ENCODE measurements at places on chromosomes 6 and 20.

DNA sequence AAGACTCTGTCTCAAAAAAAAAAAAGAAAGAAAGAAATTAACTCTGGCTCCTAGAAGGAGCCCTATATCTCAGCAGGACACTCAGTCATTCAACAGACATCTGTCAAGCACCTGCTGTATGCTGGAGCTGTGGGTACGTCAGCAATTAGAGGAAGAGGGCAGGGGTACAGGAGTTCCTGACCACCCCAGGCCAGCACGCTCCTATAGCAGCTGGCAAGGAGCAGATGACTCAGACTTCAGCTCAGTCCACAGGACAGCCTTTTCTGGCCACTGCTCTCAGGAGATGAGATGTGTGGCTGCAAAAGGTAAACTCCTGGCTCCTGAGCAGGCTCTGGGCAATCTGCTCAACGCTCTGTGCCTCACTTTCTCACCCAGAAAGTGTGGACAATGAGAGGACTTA is 1.7 kb upstream of the RTEL1 start:
- no peak for DNase-seq

GRCh38 chr20:11849976-11850670 is 67.6 kb upstream of the BTBD3 start:
- DNase-seq = no peak

GRCh38 chr6:122722746-122723145 is 56.8 kb upstream of the FABP7 start:
- DNase-seq = no peak

GRCh38 chr20:8981482-8981881 is 87.4 kb upstream of the PLCB4 start:
- DNase-seq = no peak

GRCh38 chr20:8148501-8148900 is 16.4 kb downstream of the PLCB1 start:
- no peak for DNase-seq

DNA sequence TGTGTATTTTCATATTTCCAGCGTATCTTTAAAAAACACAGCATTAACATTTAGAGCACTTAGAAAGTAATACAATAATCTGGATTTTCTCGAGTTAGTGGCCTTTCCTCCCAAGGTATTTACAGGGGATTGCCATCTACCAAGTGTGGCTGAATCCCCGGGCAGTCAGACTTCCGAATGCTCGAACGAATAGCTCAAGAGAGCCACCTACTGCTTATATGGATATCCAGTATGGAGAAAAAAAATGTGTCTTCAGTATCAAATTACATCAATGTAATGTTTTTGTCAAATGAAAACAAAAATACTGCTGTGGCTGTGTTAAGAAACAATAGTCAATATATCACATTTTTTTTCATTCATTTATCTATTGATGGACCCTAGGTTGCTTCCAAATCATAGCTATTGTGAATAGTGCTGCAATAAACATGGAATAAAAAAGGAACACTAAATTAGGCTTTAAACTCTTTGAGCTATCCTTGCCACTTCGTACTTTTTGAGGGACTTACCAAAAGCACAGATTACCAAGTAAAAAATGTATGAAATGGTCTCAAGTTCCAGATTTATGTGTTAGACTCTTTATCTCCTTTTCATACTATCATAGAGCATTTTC is 654.5 kb upstream of the PTCHD4 start:
- DNase-seq = peak; percentile 58

DNA sequence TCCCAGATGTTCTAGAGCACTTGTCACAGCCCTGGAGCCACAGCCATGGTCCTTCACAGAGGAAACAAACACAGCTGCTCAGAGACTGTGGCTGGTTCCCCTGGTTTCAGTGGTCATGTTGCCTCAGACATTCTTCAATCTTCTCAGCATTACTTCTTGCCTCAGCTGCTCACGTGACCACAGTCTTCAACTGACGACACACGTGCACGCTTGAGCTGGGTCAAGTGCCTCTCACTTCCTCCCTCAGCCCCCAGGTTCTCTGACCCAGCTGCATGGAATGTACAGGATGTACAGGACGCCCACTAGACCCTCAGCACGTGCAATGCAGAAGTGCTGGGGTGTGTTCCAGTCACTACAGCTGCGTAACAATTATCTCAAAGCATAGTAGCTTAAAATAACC is 159.8 kb upstream of the GGTLC1 start:
- DNase-seq = no peak

DNA sequence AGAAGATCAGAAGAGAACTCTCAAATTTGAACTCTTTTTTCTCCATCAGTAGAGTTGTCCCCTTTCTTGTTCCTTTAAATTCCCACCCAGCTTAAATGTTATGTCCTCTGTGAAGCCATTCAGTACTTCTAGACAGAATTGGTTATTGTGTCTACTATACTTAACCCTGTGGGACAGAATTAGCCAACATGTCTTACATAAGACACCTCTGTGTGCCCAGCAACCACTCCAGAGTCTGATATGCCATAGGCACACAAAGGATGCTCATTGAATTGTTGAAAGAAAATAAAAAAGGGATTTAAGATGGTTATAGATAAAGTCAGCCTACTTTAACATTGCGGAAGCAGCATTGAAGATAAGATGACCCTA is 77.0 kb upstream of the LTV1 start:
- no peak for DNase-seq

GRCh38 chr20:48609491-48609978 is 218.3 kb downstream of the PREX1 start:
- no peak for DNase-seq

DNA sequence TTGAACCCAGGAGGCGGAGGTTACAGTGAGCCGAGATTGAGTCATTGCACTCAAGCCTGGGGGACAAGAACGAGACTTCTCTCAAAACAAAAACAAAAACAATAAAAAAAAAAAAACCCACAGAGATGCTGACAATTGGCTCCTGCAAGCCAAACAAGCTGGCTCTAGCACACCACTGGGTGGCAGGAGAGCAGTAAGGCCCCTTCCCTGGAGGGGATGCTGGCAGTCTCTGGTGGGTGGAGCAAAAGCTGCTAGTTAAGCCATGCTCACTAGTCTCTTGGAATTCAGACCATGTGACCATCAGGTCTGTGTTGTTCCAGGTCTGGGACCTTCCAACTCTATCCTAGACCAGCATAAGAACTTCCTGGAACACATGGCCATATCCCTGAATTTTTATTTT is 18.9 kb upstream of the DSN1 start:
- DNase-seq = no peak

DNA sequence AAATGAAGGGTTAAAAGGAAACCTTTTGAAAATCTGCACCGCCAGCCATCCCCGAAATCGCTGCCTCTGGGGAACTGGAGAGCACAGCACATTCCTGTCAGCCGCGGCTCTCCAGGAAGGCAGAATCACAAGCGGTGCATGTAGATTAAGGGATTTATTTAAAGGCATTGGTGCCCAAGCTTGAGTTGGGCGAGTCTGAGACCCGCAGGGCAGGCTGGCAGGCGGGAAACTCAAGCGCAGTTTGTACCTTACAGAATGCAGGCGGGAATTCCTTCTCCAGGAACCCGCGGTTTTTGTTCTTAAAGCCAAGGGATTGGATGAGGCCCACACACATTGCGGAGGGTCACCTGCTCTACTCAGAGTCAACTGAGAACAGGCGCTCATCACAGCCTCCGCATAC is 10.8 kb downstream of the GPR31 start:
- no peak for DNase-seq

- DNase-seq = no peak
Measured at GRCh38 chr20:58538752-58539151, 23.6 kb upstream of the APCDD1L start.

GRCh38 chr6:144284783-144285547 is at the start of gene UTRN:
UTRN (plus strand) TSS chr6:144285335; CDS start chr6:144291829, 6,494 bp downstream.
- DNase-seq = peak; percentile 80

DNA sequence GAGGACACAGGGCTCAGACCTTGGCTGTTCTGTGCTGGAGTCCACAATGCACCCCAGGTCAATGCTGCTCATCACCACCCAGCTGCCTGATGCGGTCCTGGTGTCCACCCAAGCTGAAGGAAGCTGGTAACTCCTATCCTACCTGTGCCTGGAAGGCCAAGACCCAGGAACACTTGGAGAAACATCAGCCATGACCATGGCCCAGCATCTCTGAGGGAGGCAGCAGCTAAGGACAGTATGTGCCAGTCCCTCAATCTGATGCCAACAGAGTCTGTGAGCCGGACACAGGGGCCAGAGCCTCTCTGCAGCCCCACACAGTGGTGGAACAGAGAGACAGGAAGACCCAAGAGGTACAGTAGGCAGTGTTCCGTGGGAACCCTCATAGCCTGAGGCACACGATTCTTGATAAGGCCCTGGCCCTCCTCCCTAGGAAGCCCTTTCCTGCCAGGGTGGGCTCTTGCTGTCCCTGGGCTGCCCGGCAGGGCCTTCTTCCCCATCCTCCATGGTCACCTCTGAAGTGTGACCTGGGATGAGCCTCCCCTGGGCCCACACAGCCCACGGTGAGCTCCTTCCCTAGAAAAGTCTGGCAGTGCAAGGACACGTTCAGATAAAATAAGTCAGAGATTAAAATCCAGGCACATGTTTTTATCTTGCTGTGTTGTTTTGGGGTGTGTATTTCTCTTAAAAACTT is 170.7 kb downstream of the THBS2 start:
- DNase-seq = no peak

DNA sequence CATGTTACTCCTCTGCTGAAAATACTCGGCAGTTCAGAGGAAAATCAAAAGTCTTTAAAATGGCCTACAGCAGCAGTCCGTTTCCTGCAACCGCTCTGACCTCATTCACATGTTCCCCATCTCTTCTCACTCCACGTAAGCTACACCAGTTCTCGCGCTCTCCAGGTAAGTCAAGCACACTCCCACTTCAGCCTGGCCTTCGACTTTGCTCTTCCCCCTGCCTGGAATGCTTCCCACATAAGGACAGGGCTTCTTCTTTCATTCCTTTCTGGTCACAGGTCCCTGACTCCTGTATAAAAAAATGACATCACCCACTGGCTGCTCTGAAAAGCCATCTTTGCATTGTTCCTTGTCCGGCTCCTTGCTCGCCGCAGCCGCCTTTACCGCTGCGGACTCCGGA is 42.7 kb downstream of the MGME1 start:
- no peak for DNase-seq

GRCh38 chr6:139336488-139336887 is 38.0 kb downstream of the CITED2 start:
- peak; percentile 47 for DNase-seq

GRCh38 chr20:15848126-15848525 is 725.1 kb downstream of the KIF16B start:
- DNase-seq = no peak

DNA sequence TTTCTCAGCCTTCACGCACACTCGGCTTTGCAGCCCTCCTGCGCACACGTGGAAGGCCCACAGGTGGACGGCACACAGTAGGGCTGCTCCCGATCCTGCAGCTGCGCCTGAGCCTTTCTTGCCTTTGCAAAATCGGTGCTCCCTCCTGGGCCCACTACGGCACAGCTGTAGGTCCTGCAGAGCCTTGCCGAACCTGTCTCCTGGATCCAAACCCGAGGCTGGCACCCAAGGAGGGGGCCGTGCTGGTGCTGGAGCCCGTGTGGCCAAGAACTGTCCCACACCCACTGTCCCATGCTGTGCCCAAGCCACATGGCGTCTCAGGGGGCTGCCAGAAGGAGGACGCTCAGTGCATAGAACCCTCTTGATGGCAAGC is 227.4 kb downstream of the TTLL2 start:
- DNase-seq = no peak

GRCh38 chr20:17541596-17541995 is 10.4 kb upstream of the BFSP1 start:
- DNase-seq = no peak

DNA sequence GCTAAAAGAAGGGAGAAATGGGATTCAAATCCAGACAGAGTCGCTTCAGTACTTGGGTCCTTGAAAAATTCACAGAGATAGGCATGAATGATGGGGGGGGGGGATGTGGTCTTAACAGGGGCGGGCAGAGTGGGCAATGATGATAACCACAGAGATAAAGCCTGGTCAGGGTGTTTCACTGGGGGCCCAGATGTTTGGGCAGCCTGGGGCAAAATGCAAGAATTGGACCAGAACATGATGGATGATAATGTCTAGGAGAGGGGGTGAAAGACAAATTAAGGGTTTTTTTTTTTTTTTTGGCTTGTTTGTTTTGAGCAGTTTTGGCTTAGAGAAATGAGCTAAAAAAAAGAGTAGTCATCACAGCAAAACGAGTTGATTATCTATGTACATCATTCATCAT is 57.4 kb downstream of the LAMP5 start:
- DNase-seq = no peak

DNA sequence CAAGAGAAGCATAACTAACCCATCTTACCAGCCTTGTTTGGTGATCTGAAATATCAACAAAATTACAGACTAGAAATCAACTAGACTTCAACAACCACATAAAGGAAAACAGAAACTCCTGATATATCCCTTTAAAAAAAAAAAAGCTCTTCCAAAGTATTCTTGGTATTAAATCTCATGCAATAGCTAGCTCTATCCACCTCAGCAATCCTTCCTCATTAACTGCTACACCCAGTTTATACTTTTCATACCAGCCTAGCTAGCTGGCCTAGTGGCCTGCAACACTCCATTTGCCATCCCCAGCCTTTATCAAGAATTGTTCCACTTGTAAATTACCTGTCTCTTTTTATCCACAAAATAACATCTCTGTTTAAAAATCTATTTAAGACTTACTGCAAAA is 69.0 kb downstream of the BACH2 start:
- DNase-seq = no peak

GRCh38 chr6:140844167-140844566 is 1288.6 kb upstream of the GJE1 start:
- no peak for DNase-seq

DNA sequence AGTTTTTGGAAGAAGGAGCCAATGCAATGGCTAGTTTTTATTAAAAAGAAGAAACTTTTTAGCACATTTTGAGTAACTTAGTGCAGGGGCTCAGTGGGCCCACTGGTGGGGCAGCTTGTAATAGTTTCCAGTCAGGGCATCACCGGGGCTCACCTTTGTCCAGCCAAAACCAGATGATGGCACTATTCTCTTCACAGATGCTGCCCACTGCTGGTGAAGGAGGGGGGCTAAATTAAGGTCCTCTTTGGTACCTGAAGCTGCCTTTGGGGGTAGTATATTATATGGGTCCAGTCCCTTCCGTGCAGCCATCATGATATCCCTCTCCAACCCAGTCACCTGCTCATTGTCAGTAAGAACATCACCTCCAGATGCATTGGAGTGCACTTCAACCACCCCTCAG is 182.9 kb downstream of the PDE7B start:
- DNase-seq = no peak

- DNase-seq = no peak
Measured at GRCh38 chr20:43863821-43864544, 50.7 kb upstream of the TOX2 start.

DNA sequence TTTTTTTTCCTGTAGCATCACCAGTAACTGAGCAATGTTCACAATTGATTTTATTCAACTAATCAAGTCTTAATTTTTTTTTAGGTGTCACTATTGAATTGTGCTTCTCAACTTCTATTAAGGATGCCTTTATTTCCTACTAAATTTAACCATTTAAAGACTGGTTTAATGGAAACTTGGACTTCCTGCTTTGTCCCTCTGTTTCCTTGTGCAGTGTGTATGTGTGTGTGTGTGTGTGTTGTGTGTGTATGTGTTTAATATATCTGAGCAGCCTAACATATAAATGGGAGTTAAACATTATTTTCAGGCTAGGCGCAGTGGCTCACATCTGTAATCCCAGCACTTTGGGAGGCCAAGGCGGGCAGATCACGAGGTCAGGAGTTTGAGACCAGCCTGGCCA is 1.8 kb downstream of the SERPINB6 start:
- DNase-seq = peak; percentile 31
